ENCODE measurements at places on chromosomes 4 and X.

GRCh38 chr4:118774989-118775388 lies 60.9 kb downstream of the SEC24D start:
- no peak for DNase-seq

- DNase-seq, result no peak
Measured at GRCh38 chr4:26809811-26810210, 50.8 kb upstream of the STIM2 start.

DNA sequence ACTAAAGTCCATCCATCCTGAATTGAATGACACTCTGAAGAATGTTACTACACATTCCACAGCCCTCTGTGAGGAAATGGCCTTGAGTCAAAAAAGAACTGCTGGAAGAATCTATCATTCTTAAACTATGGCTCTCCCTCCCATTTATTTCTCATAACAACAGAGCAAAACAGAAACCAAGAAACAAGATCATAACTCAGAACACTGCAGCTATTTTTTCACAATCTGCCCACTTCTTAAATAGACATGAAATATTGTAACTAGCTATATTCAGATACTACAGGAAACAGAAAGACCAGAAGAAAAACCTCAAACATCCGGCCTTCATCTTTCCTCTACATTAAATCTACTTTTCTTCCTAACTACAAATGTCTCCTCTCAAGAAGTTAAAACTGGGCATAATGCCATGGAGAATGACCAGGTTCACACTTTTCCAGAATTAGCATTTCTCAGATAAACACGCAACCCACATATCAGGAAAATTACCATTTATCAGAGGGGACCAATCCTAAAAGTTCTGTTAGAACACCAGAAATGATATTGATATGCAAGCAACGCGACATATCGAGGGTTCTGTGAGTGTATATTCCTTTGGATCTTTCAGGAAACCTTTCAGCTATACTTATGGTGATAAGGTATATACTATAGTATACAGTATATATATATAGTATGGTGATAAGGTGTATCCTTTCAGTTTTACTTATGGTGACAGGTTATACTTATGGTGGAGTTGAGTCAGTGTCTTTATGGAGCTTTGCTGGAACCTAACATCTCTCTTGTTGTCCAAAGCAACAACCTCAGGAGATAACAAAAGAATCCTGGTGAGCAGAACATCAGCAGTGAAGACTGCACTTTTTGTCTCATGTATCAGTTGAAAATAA lies 60.4 kb upstream of the IRF2 start:
- no peak for DNase-seq

DNA sequence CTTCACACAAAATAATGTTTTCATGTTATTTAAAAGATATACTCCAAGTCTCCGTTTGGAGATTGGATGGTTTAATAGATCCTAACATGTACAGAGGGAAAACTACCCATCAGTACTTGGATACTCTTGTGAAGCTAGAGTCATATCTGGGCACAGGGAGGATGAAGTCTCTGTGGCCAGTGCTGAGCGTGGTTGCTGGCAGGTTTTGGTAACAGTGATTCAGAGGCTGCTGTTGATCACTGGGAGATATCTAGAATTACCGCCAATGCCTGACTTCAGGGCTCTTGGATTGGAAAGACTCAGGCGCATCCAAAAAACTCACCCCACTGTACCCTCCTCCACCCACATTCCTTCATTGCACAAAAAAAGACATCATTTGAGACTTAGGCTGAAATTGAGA lies 107.2 kb upstream of the PGRMC2 start:
- no peak for DNase-seq

DNA sequence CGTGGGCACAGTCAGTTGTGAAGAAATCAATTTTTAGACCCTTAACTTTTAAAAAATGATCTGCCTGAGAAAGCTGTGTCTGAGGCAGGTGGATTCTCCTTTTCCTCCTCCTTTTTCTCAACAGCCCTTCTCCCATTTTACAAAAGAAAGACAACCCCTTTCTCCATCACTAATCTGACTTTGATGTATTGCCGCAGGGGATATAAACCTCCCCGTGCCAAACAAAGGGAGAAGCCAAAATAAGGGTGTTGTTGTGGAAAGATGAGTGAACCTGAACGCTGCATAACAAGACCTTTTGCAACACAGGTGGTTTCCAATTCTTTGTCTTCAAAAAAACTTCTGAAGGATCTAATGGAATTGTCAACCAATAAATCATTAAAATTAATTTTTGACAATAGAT lies 8.4 kb upstream of the FHL1 start:
- DNase-seq, result no peak

DNA sequence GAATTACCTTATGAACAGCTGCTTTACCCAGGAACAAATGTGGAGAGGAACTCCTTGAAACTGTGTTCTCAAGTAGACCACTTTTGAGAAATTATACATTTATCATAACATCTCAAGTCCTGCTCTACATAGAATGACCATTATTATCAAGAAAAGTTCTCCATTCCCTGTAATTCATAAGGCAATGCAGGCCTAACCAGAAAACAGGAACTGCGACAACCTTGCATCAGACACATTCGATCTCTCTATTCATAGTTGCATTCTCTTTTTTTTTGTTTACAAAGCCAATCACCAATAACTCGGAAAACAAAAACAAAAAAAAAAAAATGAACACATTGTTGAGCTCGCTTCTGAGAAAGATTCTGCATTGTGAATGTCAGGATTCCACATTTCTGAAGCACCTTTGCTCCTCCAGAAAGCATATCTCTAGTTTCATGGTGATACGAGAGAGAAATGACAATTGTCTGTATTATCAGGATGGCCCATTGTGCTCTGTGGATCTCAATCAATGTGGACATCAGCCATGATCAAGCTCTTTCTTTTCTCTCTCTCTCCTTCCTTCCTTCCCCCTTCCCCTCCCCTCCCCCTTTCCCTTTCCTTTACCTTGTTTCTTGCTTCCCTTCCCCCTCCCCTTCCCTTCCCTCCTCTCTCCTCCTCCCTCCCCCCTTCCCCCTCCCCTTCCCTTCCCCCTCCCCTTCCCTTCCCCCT lies 32.4 kb upstream of the CD99 start:
- DNase-seq, result no peak

- no peak for DNase-seq
Measured at GRCh38 chr4:11342401-11342800, 86.3 kb downstream of the HS3ST1 start.

DNA sequence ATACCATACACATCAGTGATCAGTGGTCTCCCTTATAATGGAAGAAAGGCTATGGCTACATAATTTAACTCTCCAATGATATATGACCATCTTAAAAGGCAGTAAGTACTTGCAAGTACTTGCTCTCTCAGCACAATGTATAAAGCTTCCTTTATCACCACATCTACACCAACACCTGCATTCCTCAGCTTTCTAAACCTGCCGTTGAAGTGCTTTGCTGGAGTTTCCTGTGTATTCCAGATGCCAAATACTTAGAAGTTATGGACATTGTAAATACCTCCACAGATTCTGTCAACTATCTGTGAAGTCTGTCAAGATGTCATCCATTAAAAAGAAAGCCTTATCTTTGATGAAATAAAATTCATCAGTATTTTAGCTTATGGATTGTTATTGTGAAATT lies 335.0 kb upstream of the GALNTL6 start:
- no peak for DNase-seq

- no peak for DNase-seq
Measured at GRCh38 chr4:184403384-184403781, 71.0 kb downstream of the IRF2 start.

- DNase-seq, result no peak
Measured at GRCh38 chr4:82712561-82712960, 86.0 kb downstream of the SCD5 start.

GRCh38 chrX:112768563-112768962 lies 72.1 kb downstream of the AMOT start:
- DNase-seq, result no peak

GRCh38 chrX:7606039-7606652 lies 236.8 kb upstream of the VCX start:
- no peak for DNase-seq

DNA sequence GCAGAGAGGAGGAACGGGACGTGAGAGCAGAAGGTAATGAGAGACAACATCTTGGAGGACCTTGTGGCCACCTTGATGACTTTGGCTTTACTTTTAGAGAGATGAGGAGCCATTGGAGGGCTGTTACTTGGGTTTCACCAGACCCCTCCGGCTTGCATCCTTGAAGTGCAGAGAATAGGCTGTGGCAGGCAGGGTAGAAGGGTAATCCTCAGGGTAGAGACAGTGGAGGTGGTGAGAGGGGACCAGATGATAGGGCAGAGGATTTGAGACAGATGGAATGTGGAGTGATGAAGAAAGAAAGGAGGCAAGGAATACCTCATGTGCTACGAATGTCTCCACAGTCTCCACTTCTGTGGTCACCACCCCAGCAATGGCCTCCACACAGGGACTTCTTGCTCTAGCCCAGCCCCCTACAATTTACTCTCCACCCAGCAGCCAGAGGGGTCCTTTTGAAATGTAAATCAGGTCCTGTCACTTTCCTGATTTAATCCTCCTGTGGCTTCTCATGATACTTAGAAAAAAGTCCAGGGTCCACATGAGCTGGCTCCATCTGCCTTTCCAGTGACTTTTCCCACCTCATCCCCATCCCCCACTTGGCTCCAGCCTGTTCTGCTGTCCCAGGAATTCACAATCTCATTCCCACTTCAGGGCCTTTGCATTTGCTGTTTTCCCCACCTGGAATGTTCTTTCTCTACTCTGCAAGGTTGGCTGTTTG lies 115.0 kb downstream of the PJA1 start:
- DNase-seq, result no peak

DNA sequence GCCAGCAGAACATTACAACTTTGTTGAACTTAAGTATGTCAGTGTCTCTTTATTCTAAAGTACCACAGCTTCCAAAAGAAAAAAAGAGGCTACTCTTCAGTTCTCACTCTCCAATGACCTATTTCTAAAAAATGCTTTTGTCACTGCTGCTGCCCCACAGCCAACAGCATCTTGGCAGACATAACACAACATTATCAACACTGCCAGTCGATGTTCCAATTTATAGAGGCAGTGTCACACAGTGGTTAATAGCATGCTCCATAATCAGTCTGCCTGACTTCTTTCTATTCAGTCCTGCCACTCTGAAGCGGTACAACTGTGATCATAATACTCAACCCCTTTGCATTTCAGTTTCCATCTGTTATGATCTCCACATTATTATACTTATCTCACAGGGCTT lies 69.2 kb downstream of the PLS3 start:
- DNase-seq, result no peak

- DNase-seq, result no peak
Measured at GRCh38 chr4:26558166-26558895, 25.6 kb upstream of the TBC1D19 start.

DNA sequence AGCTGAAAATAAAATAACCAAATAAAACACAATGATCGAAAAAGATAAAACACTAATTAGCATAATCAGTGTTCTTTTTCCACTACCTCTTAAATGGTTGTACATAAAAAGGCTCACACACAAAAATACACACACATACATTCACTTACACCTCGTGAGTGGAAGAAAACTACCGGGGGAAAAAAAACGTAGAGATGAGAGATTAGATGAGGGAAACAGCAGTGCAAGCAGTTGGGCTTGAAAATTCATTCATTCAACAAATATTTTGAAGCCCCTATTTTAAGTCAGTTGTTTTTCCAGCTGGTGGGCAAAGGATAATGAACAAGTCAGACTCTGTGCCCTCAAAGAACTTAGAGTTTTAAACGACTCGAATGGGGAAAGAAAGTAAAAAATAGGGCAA lies 1.0 kb downstream of the TBCK start:
- no peak for DNase-seq

DNA sequence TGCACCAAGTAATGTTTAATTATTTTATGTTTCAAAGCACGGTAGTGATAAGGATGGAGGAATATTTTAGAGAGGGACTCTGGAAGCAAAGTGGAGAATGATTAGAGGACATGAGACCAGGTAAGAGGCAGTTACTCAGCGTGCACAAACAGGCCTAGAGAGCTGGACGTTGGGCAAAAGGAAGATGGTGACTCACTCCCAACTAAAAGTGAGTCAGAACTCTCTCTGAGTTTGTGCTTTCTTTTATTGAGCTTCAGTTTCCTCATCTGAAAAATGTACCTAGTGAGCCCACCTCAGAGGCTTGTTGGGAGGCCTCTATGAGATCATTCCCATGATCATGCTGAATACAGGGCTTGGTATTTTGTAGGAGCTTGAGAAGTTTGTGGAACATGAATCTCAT lies 1.6 kb upstream of the ZC4H2 start:
- DNase-seq, result no peak

Data from astrocyte of the cerebellum (primary cell).